Sciatic nerve (tissue), 2 donors: ENCODE measurements at places on chromosomes 1 and 21. TPM values are rescaled to one million over a fixed set of nuclear protein-coding genes. Genes with fewer than 3 reads are reported as not detected.

DNA sequence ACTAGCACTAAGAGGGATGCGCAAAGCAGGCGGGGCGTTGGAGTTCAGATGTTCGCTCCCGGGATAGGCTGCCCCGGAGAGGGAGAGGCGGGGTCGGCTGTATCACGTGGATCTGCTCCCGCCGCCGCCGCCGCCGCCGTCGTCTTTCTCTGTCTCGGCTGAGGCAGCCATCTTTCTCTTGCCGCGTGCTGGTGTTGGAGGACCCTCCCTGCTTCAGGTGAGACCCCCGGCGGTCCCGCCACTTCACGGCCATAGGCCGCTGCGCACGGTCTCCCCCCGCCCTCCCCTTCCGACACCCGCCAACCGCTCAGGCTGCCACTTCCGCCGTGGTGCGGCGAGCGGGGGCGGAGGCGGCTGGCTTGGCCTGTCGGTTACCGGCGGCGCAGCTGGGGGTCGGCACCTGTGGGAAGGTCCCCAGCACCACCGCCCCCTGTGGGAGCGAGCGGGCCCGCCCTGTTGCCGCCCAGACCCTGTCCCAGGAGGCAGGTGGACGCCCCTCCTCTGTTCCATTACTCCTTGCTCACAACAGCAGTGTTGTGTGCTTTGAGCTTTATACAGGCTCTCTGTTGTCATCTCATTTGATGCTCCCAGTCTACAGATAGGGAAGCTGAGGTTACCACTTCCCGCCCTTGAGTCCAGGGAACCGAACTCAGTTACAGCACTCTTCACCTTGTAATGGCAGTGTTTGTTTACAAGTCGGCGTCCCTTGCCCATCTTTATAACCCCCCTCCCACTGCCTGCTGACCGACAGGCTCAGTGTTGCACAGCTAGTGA, at the start of gene BTF3L4:
TSS of gene BTF3L4 (plus strand) at position 133 of the 774 bp plus-strand sequence. CDS start 3,553 bp downstream, outside the sequence.
- DNase-seq, result peak; percentile 95

DNA sequence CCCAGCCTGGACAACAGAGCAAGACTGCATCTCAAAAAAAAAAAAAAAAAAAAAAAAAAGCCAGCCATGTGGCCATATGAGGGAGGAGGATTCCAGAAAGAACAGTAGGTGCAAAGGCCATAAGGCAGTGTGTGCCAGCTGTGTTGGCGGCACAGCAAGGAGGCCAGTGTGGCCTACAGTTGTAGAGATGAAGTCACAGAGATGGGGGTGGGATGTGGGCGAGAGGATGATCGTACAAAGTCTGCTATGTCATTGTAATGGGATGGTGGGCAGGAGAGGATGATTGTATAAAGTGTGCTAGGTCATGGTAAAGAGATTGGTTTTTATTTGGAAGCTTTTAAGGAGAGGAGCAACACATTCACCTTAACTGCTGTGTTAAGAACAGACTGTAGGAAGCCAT, 9.8 kb upstream of the CR1 start:
- DNase-seq, result no peak

DNA sequence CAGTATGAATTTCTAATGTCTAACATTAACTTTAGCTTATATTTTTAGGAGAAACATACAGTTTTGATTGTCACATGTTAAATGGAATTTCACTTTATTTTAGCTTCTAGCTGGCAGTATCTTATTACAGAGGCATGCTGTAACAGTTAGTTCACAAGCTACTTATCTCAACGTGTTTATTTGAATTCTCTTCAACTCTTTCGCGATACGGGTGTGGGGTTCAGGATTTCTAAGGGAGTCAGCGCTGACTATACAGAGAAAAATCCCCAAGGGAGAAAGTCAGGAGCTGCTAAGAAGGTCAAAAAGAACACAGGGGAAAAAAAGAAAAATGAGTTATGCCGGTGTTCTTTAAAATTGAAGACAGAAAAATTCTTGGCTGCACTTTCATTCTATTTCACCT, 296.2 kb downstream of the VAV3 start:
- no peak for DNase-seq

DNA sequence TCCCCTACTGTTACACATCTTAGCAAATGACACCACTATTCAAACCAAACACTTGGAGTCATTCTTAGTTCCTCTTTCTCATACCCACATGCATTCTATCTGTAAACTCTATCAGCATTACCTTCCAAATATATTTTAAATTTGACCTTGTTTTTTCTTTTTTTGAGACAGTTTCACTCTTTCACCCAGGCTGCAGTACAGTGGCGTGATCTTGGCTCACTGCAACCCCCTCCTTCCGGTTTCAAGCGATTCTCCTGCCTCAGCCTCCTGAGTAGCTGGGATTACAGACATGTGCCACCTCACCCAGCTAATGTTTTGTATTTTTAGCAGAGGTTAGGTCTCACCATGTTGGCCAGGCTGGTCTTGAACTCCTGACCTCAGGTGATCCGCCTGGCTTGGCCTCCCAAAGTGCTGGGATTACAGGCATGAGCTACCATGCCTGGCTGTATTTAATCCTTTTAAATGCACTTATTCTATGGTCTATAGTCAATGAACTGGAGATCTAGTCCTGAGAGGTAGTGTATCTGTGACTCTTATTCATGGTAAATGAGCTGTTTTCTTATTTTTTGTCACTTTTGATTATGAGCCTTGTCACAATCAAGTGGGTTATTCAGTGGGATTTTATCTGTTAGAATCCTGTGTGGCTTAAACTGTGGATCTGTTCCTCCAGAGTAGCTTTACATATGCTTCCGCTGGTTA, 73.1 kb downstream of the GATAD2B start:
- no peak for DNase-seq

DNA sequence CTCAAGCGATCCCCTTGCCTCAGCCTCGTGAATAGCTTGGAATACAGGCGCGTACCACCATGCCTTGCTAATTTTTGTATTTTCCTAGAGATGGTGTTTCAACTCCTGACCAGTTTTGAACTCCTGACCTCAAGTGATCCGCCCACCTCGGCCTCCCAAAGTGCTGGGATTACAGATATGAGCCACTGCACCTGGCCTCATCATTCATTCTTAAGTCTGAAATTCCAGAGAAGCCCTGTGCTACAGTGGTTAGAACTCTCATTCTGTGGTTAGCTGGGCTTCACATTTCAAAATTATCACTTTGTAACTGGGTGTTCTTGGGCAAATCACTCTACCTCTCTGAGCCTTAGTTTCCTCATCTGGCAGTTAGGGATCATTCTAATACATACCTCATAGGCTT, 86.1 kb upstream of the POU3F1 start:
- DNase-seq, result no peak

GRCh38 chr1:153615406-153615805, 719 bp downstream of the S100A14 start:
- no peak for DNase-seq

DNA sequence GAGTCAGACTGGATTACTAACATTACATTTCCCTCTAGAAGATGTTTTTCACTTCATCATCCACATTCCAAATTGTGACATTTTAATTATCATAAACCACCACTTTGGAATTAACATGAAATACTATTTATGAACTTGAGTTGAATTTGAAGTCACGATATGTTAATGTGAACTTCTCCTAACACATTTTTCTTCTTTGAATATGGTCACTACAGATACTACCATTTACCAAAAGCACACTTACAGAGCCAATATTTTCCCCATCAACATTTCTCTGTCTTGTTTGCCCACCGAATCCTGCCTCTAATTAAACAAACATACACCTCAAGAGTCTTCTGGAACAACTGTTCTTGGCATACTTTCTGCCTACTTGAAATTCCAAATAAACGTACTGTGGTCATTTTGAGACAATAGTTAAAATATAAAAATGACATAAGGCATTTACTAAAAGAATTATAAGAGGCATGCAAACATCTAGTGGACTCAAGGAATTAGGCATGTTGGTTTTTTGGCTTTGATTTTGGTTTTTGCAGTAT, 177.4 kb downstream of the AKT3 start:
- DNase-seq, result no peak

DNA sequence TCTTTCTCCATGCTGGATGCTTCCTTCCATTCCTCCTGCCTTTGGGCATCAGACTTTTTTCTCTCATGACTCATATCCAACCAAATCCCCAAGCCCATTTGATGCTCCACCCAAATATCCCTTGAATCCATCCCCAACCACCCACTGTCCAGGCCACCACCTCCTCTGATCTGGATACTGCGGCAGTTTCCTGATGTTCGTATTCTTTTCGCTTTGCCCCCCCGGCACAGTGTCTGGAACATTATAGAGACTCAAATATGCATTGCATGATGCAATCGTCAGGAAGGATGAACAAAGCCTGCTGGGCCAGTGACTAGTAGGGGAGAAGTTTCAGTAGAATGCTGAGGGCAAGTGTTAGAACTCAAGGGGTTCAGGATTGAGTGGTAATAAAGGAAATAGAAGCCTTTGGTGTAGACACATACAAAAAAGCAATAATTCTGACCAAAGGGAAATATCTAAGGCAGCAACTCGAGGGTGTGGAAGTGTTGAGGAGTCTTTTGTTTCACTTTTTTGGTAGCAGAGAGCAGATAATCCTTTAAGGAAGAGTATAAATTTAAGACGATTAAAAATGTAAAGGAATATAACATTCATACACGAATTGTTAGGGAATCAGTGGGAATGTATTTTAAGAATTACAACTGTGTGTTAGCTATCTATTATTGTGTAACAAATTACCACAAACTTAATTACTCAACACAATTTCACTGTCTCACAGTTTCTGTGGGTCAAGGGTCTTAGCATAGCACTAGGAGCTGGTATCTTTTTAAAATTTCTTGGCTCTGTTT, 7.5 kb downstream of the S100A11 start:
- DNase-seq, result no peak

Gene BEST4
- total RNA-seq, result 0.36 TPM

Gene CFHR3
- 0.94 TPM for total RNA-seq
